ENCODE measurements at places on chromosomes 3 and 15.

DNA sequence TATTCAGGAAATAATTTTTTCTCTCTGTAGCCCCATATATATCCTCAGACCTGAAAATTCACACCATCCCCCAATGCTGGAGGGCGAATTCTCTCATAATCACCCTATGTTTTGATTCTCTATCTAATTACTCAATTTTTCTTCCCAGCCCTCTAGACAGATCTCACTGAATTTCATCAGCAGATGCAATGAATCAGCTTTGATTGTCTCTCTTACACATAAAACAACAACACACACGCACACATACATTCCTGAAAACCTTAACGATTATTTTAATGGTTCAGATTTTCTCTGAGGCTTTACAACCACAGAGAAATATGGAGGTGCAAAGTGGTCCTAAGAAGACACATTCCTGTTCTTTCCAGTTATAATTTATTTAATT, 11.1 kb downstream of the RBMS3 start:
- no peak for DNase-seq

GRCh38 chr3:123881771-123882170, 2.4 kb downstream of the MYLK start:
- DNase-seq, result no peak

DNA sequence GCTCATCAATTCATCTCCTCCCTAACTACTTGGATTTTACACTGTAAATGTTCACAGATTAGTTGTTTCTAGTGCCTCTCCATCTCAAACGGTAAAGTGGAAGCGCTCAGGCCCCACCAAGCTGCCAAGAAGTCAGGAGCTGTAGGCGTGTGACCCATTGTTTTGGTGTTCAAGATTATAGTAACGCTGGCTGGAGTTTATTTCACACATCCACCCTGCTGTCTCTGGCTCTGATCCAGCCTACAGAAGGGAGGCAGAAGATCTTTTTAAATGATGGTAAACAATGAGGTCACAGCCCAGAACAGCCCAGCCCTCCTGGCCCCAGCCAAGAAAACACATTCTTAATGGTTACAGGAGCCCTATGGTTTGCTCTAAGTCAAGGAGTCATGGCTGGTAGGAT, 25.7 kb upstream of the GALNT15 start:
- DNase-seq, result no peak

- no peak for DNase-seq
Observed at GRCh38 chr3:100076731-100077529, 37.4 kb downstream of the FILIP1L start.

DNA sequence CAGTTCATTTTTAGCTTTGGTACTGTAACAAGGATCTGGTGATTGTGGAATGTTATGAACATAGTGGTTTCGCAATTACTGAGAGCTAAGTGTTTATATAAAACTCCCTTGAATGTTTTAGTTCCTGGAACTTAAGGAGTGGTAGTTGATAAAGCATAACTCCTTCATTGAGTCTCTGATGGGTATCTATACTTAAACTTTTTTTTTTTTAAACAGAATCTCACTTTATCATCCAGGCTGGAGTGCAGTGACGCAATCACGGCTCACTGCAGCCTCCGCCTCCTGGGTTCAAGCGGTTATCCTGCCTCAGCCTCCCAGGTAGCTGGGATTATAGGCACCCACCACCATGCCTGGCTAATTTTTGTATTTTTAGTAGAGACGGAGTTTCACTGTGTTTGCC, 11.3 kb downstream of the PRKCI start:
- DNase-seq, result no peak

DNA sequence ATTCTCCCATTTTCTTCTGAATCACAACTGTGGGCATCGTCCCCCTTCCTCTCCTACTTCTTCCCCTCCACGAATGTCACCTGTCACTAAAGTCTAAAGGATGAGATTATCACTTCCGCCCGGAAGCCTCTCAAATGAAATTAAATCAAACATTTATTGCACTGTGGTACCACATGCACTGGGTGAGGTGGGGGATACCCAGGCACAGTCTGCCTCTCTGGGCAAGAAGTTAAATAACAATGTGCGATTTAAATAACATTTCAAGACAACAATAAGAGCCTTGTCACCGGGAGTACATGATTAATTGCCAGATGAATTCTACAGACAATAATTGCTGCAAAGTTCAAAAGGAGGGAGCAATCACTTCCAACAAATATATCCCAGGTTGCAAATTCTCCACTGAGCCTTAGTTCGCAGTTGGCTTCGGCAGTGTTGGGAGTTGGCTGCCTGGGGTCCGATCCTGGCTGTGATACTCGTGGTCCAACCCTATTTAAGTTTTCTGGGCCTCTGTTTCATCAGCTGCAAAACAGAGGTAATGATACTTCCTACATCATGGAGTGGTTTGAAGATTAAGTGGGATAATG, 77.7 kb downstream of the FOXP1 start:
- DNase-seq, result no peak

DNA sequence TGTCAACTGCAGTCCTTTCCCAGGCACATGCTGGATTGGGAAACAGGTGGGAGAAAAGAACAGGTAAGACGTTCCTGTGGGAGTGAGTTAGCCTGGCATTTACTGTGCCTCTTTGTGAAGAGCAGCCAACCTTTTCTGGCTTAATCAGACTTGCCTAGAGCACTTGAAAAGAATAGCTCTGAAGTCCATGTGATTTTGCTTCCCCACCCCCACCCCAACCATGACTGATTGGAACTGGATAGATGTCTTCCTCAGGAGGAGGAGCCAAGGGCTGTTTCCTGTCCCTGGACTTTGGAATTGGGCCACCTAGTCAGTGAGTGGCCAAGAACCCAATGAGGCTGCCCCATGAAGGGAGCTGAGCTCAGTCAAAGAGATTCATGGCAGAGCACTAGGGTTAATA, 4.7 kb upstream of the TMEM41A start:
- DNase-seq, result no peak

GRCh38 chr15:54347082-54347827, 369.0 kb downstream of the UNC13C start:
- DNase-seq, result no peak

DNA sequence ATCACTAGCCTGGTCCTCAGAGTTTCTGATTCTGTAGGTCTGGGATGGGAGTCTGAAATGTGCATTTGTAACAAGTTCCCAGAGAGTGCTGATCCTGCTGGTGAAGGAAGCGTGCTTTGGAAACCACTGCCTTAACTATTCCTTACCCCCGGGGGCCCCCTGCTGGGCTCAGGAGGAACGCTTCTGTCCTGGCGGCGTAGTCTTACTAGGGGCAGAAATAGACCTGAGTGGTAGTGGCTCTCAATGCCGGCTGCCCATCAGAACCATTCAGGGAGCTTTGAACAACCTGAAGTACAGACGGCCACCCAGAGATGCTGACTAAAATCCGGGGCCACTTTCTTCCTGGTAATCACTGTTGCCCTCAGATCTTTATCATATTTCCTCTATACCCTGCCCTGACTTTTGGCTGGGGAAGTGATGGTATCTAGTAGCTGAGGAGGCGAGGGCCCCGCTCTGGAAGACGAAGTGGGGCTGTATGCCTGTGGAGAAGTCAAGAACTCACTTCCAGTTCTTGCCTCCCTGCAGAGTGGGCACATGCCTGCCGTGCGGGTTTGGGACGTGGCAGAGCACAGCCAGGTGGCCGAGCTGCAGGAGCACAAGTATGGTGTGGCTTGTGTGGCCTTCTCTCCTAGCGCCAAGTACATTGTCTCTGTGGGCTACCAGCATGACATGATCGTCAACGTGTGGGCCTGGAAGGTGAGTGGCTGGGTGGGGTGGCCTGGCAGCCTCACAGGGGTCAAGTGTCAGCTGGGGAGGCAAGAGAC, 16.3 kb upstream of the JMJD7 start:
- DNase-seq, result peak; percentile 94

- no peak for DNase-seq
Observed at GRCh38 chr3:195306369-195306768, 35.4 kb upstream of the XXYLT1 start.

DNA sequence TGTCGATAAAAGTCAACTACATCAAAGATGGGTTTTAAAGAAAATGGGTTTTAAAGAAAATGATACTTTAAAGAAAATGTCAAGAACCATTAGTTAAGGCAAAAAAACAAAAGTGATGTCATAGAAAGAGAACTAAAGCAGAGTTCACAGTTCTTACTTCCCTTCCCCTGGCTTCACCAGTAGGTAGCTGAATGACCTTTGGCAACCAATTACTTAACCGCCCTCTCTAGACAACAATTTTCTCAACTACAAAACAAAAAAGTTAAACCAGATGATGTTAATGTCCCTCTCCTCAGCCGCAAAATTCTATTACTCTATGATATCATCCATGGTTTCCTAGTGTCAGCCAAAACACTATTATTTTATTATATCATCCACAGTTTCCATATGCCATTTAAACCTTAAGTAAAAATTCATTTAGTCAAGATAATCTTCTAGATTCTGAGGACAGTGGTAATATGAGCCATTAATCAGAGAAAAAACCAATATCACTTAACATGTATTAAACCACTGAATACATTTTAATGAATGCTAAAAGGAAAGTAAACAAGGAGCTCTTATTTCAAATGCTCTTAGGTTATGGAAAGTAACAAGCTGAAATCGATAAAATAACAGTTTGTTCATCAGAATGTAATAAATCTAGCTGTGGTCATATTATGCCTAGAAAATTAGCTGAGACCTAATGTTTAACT, 13.1 kb downstream of the RYK start:
- DNase-seq, result no peak

Measured in head of caudate nucleus (tissue), 42 donors.